Stromal cell of bone marrow (primary cell): ENCODE measurements at places on chromosomes 6 and 20.

DNA sequence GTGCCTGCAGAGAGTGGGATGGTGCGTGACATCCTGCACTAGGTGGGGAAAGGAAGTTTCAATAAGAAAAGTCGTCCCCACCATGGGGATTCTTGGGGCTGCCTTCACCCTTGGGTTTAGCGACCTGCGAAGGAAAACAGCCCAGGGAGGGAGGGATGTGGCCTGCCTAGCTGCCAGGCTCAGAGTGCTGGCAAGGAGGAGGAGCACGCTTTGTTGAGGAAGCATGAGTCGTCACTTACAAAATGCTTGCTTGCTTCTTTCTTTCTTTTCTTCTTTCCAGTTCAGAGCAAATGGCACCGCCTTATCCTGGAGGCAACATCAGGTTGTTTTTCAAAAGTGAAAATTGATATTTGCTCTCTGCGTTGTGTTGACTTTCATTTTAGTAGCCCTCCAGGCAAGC, 123.2 kb downstream of the TFAP2C start:
- no peak for DNase-seq

DNA sequence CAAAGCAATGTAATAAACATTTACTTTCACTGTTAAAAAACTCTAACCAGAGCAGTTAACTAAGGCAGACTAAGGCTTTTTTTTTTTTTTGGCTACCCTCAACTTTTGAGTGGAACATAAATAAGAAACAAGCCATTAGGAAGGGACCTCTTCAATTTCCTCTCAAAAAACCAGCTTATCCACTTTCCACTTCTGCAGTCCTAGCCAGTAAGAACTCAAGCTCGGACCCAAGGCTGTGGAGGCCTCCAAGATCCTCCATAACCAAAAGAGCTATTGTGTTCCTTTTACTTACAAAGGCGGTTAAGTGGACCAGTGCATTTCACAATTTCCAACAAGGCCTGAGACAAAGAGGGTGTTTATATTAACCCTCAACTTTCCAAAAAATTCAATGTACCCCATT, 5.3 kb downstream of the KCNK5 start:
- DNase-seq: no peak

- peak; percentile 82 for DNase-seq
Observed at GRCh38 chr20:58237318-58238132, 9.1 kb upstream of the ANKRD60 start.

DNA sequence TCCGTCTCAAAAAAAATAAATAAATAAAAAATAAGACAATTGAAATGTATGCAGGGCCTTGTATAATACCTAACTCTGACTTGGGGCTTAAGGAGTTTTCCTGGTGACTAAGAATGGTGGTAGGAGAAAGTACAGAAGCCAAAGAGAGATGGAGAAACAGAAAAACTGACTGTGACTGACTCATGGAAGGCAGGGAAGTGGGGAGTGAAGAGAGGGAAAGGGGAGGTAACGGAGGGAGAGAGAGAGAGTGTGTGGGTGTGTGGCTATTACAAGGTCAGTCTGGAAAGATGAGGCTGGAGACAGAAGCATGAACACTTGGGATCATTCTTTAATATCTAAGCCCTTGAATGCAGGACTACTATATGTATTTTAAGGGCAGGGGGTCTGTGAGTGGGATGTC, 38.5 kb downstream of the SNRNP48 start:
- peak; percentile 71 for DNase-seq

DNA sequence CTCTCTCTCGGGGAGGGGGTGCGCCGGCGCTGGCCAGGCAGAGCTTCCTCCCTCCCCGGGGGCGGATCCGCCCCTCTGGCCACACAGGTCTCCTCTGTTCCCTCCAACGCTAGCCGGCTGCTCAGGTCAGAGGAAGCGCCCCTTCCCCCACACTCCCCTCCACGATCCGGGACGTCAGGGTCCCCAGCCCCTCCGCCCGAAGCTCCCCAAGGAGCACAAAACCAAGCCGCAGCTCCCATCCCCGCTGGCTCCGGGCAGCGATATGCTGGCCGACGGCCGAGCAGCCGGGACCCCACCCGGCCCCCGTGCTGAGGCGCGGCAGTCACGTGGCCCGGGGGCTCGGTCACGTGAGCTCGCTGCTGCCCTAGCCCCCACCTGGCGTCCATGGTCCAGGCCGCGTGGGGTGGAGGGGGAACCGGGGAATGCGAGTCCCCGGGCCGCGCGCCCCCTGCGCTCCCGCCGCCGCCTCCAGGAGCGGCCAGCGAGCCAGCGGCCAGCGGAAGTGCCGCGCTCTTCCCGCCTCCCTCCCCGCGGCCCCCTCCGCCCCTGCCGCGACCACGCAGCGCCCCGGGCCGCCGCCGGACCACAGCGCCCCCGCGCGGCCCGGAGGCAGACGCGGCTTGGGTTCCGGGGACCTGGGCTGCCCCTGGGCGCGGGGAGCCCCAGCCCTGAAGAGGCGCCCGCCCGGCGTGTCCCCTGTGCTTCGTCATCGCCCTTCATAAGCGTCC, at the start of gene SLC35B2:
Gene SLC35B2 (minus strand): TSS at position 504 of the 728 bp plus-strand sequence. CDS start 118 bp downstream, at position 386.
- no peak for DNase-seq

DNA sequence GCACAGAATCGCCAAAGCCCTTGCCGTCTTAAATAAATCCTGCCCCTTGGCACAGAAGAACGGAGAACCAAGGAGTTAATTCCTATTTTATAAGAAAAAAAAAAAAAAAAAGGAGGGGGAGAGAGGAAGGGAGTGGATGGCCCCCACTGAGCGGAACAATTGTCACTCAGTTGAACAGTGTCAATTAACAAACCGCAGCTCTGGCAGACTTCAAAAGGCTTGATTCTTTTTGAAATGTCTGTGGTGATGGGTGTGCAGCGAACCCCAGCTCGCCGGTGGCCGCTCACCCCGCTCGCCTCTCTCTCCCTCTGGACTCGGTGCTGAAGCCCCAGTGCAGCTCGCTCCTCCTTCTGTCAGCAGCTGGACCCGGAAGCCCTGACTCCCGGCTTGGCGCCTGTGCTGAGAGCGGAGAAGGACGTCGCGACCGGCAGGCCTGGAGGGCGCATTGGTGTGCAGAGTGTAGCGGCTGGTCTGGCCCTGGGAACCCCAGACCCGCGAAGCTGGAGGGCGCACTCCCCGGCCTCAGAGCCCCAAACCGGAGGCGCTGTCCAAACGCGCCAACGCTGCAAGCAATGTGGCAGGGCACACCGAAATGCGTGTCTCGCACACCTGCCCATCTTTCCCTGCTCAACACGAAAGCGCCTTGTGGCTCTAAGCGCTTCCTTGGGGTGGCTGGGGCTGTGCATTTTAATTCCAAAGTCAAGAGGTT, 3.4 kb downstream of the LINC00237 start:
- no peak for DNase-seq

- DNase-seq: no peak
Observed at GRCh38 chr6:16296061-16296670, 57.8 kb downstream of the GMPR start.

DNA sequence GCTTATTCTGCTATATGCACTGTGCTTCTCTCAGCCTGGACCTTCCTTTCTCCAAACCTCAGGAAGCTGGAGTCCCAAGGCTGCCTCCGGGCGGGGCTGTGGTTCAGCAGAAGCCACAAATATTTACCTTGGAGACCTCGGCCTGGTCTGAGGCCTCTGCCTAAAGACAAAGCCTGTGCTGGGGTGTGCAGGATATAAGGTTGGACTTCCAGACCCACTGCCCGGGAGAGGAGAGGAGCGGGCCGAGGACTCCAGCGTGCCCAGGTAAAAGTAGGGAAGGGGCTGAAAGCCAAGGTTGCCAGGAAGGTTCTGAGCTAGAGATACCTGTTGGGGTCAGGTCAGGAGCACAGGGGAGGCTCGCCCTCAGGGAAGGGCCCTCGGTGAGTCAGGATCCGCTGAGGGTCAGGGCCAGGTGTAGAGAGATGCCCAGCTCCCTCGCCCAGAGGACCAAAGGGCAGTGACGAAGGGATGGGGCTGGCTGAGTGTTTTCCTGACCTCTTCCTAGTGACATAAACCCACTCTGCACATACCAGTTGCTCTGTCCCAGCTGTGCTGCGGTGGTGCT, at the start of gene BPIFB1:
Gene BPIFB1 (plus strand): TSS at position 224 of the 565 bp plus-strand sequence. CDS start 2,860 bp downstream, outside the sequence.
- no peak for DNase-seq

GRCh38 chr20:63359164-63359934, 1.8 kb downstream of the CHRNA4 start:
- no peak for DNase-seq

DNA sequence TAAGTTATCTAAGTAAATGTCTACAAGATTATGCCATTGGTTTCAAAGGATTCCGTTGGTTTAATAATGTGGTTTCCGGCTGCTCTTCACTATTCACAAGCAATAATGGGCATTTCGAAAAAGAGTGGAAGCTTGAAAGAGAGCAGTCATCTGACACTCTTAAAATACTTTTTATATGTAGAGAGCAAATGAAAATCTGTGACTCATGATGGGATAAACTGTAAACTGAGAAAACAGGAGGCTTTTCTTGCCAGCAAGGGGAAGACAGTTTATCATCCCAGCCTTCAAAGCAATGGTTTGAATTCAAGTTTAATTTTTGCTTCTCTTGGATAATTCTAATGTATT, 145.7 kb downstream of the KHDC1L start:
- DNase-seq: no peak

DNA sequence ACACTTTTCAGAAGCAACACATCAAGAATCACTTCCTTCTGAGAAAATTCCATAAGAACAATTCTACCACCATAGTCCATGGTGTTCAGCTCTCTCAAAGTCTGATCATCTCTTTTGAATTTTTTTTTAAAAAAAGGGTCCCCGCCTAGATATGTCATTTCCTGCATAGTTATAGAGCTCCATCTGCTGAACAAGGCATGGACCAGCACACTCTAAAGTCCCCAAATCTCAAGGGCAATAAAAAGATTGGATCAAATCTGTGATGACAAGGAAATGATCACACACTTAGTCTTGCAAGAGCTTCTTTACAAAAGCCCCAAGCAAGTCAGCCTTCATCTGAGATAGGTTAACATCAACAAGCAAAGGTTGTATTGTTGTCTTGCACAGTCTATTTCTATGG, 100.7 kb upstream of the STMND1 start:
- DNase-seq: no peak

DNA sequence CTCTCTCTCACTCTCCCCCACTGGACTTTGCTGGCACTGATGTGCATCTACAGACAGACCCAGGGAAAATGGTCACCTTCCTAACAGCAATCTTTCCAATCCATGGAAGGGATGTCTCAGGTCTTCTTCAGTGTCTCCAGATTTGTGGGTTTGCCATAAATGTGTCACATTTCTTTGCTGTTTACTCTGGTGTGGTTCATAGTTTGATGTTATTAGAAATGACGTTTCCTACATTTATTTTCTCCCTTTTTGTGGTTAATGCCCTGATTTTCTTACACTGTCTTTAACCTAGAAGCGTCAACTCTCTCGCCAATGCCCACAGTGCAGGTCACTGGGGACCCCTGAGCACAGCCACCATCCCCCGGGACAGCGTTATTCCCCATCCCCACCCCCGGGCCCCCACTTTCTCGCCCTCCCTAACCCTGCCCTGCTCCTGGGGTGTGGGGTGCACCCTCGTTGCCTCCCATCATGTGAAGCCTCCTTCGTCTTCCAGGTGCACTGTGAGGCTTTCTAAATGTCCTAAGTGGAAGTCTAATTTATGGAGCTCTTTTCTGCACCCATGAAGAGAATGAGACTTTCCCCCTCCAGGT, 86.5 kb downstream of the YTHDF1 start:
- DNase-seq: no peak

DNA sequence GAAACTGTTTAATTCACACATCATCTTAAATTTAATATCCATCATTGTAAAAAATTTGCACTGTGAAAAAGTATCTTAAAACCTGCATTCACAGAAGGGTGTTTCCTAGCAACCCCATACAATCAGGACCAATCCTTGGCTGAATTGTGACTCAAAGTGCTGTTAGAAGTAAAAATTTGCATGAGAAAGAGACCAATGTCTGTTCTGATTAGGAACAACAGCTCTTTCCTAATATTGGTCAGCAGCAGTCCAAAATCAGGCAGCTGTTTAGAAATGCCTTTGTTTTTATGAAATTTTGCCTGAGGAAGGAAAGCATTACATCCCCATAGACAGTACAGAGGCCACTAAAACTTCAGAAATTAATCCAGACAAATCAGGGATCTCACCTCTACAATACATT, 987.0 kb downstream of the HACE1 start:
- DNase-seq: no peak

DNA sequence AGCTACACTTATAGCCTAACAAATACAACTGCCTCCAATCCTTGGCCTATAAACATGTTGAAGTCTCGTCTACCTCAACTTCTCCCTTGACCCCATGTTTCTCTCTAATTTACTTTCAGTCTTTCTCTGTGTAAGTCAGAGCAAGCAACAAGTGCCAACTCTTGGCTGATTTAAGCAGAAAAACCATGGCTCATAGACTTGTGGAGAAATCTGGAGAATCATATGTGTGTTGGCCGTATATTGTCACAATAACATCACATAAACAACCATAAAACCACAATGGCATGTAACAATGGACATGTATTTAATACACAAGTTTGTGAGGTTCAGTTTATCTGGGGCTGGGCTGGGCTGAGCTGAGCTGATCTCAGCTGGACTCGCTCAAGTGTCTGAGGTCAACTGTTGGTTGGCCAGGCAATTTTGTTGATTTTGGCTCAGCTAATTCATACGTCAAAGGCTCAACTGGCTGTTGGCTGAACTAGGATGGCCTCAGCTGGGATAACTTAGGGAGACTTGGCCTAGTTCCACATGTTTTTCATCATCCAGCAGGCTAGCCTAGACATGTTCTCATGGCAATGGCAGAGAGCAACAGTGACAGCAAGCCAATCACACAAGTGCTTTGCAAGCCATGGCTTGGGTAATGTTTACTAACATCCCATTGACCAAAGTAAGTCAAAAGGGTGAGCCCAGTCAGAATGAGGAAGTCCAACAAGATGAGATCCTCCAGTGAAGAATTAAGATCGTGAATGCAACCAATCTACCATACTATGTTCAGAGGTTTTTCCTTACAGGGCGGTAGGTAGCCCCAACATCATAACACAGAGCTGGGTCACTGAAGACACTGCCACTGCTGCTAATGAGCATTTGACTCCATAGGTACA, 12.9 kb upstream of the TBC1D22B start:
- peak; percentile 100 for DNase-seq

GRCh38 chr6:30344868-30345671, at the start of gene RPP21:
Gene RPP21 (plus strand): TSS chr6:30345156. CDS start chr6:30345172, 16 bp downstream.
- peak; percentile 64 for DNase-seq

- DNase-seq: no peak
Observed at GRCh38 chr20:58592076-58592695, 58.9 kb upstream of the STX16 start.

GRCh38 chr6:154457881-154458284, 52.6 kb downstream of the CNKSR3 start:
- DNase-seq: no peak

- no peak for DNase-seq
Observed at GRCh38 chr20:34559311-34560140, 1.0 kb downstream of the MAP1LC3A start.
